ENCODE measurements at places on chromosomes 16 and 17. TPM values are rescaled to one million over a fixed set of nuclear protein-coding genes. Genes with fewer than 3 reads are reported as not detected.

HNF1B gene
- 0.04 TPM for total RNA-seq

KRT23 gene
- not detected for total RNA-seq

ABCC12 gene
- total RNA-seq = not detected

C16orf95 gene
- total RNA-seq = 1.2 TPM

CSH1 gene
- not detected for total RNA-seq

RHBDF1 gene
- 15.3 TPM for total RNA-seq

KRT39 gene
- not detected for total RNA-seq

PRRT2 gene
- 13.3 TPM for total RNA-seq

ELMO3 gene
- total RNA-seq = 16.2 TPM

ZACN gene
- total RNA-seq = not detected

MTSS2 gene
- total RNA-seq = 16.5 TPM

FOXC2 gene
- total RNA-seq = not detected

KRT33A gene
- not detected for total RNA-seq

HBA1 gene
- total RNA-seq = not detected

C1QTNF8 gene
- not detected for total RNA-seq

RASD1 gene
- total RNA-seq = 3.7 TPM

NPIPB6 gene
- not detected for total RNA-seq

CDR2 gene
- total RNA-seq = 39.3 TPM

SECTM1 gene
- total RNA-seq = 0.16 TPM

STXBP4 gene
- 45.4 TPM for total RNA-seq

NDRG4 gene
- 32.1 TPM for total RNA-seq

CCDC78 gene
- total RNA-seq = 3.5 TPM

IL34 gene
- total RNA-seq = 4.6 TPM

ASB16 gene
- not detected for total RNA-seq

DNAI2 gene
- not detected for total RNA-seq

NPW gene
- 1.9 TPM for total RNA-seq

TOP2A gene
- total RNA-seq = 258 TPM

TMED6 gene
- not detected for total RNA-seq

NUPR1 gene
- total RNA-seq = not detected

HBZ gene
- total RNA-seq = not detected

SLC16A6 gene
- 0.35 TPM for total RNA-seq

USP22 gene
- total RNA-seq = 296 TPM

HOXB3 gene
- not detected for total RNA-seq

TOM1L1 gene
- total RNA-seq = 68.0 TPM

TMEM256 gene
- total RNA-seq = 138 TPM

KCNH6 gene
- 2.8 TPM for total RNA-seq

FOXL1 gene
- 0.12 TPM for total RNA-seq

GP1BA gene
- not detected for total RNA-seq

GLIS2 gene
- 9.0 TPM for total RNA-seq

CRYM gene
- total RNA-seq = 18.0 TPM

CD300A gene
- 0.45 TPM for total RNA-seq

CDK5R1 gene
- total RNA-seq = 11.6 TPM

PTX4 gene
- total RNA-seq = not detected

PYY gene
- 0.56 TPM for total RNA-seq

AOC3 gene
- total RNA-seq = 1.4 TPM

ALDH3A1 gene
- total RNA-seq = 0.17 TPM

MYO15A gene
- 1.3 TPM for total RNA-seq

TNFRSF17 gene
- not detected for total RNA-seq

CLEC19A gene
- not detected for total RNA-seq

ITGAX gene
- total RNA-seq = not detected

PRAC1 gene
- total RNA-seq = not detected

EMP2 gene
- 7.4 TPM for total RNA-seq

MARVELD3 gene
- total RNA-seq = 32.7 TPM

CD300E gene
- total RNA-seq = not detected

CLEC18A gene
- total RNA-seq = 0.16 TPM

GFAP gene
- 4.0 TPM for total RNA-seq

PIK3R5 gene
- 9.4 TPM for total RNA-seq

SLC25A39 gene
- total RNA-seq = 157 TPM

All from GM23338 (cell line).